ENCODE measurements at places on chromosomes 5 and 9.

DNA sequence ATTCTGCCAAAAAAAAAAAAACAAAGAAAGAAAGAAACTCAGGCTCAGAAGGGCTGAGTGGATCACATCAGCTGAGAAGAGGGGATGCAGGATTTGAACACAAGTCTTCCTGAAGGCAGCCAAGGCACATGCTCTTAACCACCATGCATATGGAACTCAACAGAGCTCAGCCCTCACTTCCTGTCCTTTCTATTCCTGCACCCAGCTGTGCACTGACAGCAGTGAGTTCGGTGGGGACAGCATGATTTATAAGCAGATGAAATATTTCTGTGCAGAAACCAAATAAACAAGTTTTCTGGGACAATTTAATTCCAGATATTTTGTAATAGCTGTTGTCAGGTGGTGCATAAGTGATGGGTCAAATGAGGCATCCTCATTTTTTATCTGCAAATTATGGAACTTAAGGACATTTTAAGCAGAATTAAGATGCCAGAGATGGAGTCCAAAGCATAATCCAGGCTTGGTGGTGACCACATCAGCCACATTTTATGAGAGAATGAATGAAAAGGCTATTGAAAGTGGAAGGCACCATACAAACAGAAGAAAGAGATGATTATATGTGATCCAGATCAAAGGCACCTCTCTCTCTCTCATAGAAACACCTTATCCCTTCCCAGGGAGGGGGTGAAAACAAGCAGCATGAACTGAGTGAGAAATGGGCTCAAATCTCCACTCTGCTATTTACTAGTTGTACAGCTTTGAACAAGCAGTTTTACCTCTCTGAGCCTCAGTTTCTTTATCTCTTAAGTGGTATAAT, 303.6 kb upstream of the MSX2 start:
- DNase-seq: no peak

GRCh38 chr9:14418301-14418940, 104.5 kb upstream of the NFIB start:
- no peak for DNase-seq

- no peak for DNase-seq
These were observed 109.8 kb upstream of the NFIL3 start for GRCh38 chr9:91533382-91533781.

DNA sequence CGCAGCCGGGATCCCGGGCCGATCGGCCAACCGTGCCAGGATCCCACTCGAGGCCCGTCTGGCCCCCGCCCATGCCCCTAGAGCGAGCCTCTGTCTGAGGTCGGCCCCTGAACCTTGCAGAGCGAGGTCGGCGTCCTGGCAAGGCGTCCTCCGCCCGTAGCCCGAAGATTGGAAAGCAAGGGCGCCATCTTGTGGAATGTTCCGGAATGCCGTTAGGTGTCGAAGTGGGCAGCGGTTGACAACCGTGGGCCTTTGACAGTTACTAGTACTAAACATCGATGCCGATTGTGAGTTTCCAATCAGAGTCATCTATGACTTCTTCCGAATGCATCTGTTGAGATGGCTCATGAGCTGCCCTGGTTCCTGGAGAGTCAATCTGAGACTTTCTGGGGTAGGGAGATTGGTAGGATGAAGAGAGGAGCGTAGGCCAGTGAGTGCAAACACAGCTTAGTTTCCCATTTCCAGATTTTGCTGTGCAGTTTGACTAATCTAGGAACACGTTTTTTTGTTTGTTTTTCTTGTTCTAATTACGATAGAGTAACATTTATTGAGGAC, 923 bp upstream of the PLK2 start:
- DNase-seq: no peak

DNA sequence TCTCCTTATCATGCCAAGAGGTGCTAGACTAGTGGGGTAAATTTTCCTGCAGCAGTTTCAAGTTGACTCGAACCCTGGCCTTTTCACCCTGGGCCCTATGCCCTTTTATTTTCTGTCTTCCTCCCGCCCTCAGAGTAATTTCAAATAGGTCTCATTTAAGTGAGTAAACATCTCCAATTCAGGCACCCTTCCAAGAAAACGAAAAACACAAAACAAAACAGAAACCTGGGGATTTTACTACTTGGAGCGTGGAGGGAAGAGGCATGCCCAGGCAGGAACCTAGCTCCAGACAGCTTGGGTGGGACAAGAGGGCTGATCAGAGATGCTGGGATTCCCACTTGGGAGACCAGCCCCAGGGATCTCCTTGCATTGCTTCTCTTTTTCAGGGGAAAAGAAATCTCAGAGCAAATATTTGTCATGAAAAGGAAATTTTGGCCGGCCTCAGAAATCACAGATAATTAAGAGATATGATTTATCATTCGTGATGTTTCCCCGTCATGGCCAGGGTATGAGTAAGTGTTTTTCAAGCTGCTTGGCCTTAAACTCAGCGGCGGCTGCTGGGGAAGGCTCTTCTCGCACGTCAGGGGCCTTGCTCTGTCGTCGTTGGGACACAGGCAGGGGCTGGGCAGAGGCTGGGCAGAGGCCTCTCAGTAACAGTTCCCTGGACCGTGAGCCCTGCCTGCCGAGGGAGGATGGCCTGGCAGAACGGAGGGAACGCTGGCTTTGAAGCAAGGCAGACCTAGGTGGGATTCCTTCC, 248.6 kb upstream of the KLF4 start:
- no peak for DNase-seq

GRCh38 chr5:106634375-106634774, 1036.4 kb downstream of the EFNA5 start:
- no peak for DNase-seq

DNA sequence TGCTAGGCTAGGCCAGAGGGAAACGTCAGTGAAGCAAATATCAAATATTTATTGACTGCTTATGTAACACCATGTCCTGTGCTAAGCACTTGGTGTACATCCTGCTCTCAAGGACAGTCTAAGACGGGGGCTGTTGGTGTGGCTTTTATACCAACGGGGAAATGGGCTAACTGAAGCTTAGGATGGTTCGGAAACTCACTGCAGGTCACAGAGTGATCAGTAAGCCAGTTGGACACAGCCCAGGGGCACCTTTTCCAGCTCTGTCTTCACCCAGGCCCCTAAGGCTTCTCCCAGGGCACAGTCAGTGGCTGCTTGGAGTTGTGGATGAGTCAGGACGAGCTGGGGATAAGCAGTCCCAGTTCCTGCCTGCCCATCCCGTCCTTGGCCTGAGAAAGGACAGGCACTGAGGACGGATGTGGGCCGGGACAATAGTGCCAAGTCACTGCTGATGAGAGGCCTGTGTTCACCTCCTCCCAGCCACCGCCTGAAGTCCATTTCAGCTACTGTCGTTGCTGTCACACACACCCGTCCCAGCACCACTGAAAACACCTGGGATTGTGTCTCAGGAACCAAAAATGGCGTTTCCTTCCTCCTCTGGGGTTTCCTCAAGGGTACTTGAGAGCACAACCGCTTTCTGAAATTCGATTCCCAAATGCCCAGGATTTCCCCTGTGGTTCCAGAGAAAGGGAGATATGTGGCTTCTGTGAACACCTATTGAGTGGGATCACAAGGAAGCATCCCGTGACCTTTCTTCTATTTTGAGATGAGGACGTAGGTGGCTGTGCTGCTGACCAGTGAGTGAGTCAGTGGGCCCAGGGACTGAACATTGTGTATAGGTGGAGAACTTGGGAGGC, 17.5 kb upstream of the SPRY4 start:
- no peak for DNase-seq

- no peak for DNase-seq
These were observed 553.3 kb upstream of the SGCD start for GRCh38 chr5:155773680-155774079.

DNA sequence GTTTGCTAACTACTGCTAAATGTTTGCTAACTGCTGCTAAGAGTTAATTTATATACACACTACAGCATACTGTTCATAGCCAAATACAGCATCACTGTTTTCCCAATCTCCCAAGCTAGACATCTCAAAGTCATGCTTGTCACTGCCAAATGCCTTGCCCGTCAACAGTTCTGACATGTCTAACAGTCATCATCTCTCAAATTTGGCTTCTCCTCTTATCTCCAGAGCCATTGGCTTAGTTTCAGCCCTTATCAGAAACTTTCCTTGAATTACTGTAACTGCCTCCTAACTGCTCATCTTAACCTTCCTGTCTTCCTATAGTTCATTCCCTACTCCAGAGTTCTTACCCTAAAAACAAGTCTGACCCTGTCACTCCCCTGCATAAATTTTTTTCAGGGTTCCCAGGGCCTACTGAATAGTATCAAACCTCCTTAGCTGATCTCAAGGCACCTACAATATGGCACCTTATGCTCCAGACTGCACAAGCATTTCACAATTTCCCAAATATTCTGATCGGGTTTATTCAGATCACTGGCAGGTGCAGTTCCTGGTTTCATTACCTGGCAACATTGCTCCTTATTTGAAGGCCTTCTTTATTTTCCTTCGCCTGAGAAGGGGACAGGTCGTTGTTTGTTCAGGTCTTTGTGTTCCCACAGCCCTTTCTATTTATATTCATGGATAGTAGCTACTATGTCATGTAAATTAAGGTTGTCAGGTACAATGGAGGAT, 55.9 kb upstream of the ANKRD55 start:
- no peak for DNase-seq

- no peak for DNase-seq
These were observed at the start of gene PCDHB7 for GRCh38 chr5:141172381-141173204. PCDHB7 (plus strand) TSS chr5:141172644; CDS start chr5:141172836, 192 bp downstream.

- DNase-seq: no peak
These were observed 50.7 kb downstream of the TMEM167A start for GRCh38 chr5:83026516-83026915.

- DNase-seq: no peak
These were observed 384 bp upstream of the DMXL1 start for GRCh38 chr5:119070578-119070827.

Data from cortex of kidney (tissue), 1 donor.